ENCODE measurements at places on chromosomes 1 and 21. TPM values are rescaled to one million over a fixed set of nuclear protein-coding genes. Genes with fewer than 3 reads are reported as not detected.
A peak's percentile ranks its signal among the peaks of the same experiment; 100 is the strongest.

GRCh38 chr21:39633770-39634181 is 21.0 kb downstream of the B3GALT5 start:
- H3K4me3 ChIP-seq: no peak overlapping the region
- no peak overlapping the region for H3K27ac ChIP-seq
- no peak for DNase-seq
- H3K36me3 ChIP-seq: no peaks in the 10 kb centered on the region

FLG2 gene
- total RNA-seq: not detected

DNA sequence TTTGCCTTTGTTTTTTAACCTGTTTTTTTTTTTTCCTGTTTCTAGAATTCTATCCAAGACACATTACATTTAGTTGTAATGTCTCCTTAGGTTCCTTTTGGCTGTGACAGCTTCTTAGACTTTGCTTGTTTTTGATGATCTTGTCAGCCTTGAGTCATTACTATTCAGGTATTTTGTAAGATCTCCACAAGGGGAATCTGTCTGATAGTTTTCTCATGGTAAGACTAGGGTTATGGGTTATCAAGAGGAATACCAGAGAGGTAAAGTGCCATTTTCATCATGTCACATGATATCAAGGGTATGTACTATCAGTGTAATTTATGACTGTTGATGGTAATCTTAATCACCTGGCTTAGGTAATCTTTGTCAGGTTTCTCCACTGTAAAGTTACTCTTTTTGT is 99.1 kb upstream of the GFI1 start:
- no peaks in the 10 kb centered on the region for H3K4me1 ChIP-seq
- no peak for DNase-seq
- H3K36me3 ChIP-seq: peaks cover 12% of the 10 kb centered on the region
- H3K27ac ChIP-seq: no peak overlapping the region
- H3K4me3 ChIP-seq: no peak overlapping the region

DNA sequence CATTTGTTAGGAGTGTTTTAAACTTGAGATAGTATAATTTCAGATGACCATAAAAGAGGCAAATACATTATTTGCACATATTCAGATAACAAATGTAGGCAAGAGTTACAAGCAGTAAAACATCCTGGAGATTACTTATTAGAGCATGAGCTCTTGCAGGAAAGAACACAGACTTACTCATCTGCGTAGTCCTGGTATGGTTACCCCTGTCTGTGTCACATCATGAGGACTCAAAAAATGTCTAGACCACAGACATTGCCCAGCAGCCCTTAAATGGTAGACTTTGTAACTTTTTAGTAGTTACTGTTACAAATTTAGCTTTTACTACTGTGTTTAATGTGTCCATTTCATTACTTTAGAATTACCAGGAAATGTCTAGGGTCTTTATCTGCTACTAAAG is 12.8 kb downstream of the CACHD1 start:
- DNase-seq: no peak
- no peaks in the 10 kb centered on the region for H3K36me3 ChIP-seq
- H3K27me3 ChIP-seq: no peaks in the 10 kb centered on the region
- H3K27ac ChIP-seq: no peak overlapping the region
- H3K4me1 ChIP-seq: no peaks in the 10 kb centered on the region

S100A1 gene
- total RNA-seq: 35.4 TPM

ARHGAP30 gene
- total RNA-seq: not detected

GABRD gene
- total RNA-seq: 2.5 TPM

GRCh38 chr1:93442008-93442666 is 5.8 kb upstream of the FNBP1L start:
- H3K4me1 ChIP-seq: peaks cover 2% of the 10 kb centered on the region
- H3K4me3 ChIP-seq: no peak overlapping the region
- H3K36me3 ChIP-seq: no peaks in the 10 kb centered on the region
- no peak for DNase-seq

GRCh38 chr1:214044438-214045214 is 56.9 kb downstream of the PROX1 start:
- H3K36me3 ChIP-seq: peaks cover 14% of the 10 kb centered on the region
- no peak overlapping the region for H3K27ac ChIP-seq
- no peak overlapping the region for H3K4me3 ChIP-seq

RGS2 gene
- total RNA-seq: 33.5 TPM

GRCh38 chr21:35014302-35015041 is 34.6 kb downstream of the RUNX1 start:
- H3K4me1 ChIP-seq: peaks cover 3% of the 10 kb centered on the region
- no peak for DNase-seq
- no peaks in the 10 kb centered on the region for H3K36me3 ChIP-seq

VHLL gene
- total RNA-seq: not detected

GRCh38 chr1:36645867-36646266 is 163.2 kb upstream of the CSF3R start:
- H3K4me1 ChIP-seq: peaks cover 8% of the 10 kb centered on the region
- peaks cover 2% of the 10 kb centered on the region for H3K27me3 ChIP-seq
- DNase-seq: no peak
- no peak overlapping the region for H3K27ac ChIP-seq
- no peaks in the 10 kb centered on the region for H3K36me3 ChIP-seq

DNA sequence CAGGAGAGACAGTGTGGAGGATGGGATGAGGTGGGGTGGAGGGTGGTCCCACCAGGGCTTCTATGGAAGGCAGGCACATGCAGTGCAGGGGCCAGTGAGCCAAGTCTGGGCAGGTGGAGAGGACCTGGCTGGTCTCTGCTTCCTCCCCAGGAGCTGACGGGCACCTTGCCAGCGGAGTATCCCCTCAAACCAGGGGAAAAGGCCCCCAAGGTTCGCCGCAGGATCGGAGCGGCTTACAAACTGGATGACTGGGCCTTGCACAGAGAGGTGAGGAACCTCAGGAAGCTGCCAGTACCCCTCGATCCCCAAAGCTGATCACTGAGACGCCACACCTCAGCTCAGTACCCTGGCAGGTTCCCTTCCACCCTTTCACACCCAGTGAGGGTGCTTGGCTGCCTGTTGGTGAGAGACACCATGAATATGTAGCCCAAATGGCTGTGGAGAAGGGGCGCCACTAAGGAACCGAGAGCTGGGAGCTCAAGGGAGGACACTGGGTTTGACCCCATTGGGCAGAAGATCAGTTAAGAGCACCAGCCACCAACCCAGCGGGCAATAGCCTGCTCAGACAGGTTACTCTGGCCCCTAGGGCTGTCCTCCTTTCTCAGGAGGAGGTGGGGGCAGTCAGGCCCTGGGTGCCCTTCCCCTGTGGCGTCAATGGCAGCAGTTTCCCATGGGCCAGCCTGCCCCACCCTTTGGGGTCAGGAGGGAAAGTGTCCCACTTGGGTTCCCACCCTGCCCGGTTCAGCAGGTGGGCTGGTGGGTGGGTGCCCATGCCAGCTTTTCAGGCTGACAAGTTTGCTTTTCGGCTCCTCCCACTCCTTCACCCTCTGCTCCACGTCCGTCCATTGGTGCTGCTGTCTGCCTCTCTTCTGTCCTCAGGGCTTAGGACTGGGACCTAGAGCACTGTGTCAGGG is 5.5 kb downstream of the INAVA start:
- no peak overlapping the region for H3K27ac ChIP-seq
- no peaks in the 10 kb centered on the region for H3K27me3 ChIP-seq
- no peak for DNase-seq
- H3K4me3 ChIP-seq: no peak overlapping the region

DNA sequence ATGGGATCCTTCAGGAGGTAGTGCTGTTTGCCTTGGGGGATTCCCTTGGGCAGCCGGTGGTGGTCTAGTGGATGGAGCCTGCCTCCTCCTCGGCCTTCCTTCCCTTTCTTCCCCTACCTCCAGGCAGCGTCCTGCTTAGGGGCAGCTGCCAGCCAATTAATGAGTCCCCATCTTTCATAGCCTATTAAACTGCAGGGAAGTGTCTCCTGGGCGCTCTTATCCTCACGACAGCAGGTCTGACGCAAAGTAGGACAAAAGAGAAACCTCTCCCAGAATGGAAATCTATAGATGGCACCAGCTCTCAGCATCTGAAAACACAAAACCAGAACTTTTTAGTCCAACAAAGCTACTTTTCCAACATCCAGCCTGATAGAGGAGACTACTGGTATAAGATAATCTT is 69.3 kb downstream of the ELAVL4 start:
- H3K4me3 ChIP-seq: no peak overlapping the region
- DNase-seq: no peak
- H3K27ac ChIP-seq: peak overlapping the region; percentile 68
- peaks cover 64% of the 10 kb centered on the region for H3K4me1 ChIP-seq

DNA sequence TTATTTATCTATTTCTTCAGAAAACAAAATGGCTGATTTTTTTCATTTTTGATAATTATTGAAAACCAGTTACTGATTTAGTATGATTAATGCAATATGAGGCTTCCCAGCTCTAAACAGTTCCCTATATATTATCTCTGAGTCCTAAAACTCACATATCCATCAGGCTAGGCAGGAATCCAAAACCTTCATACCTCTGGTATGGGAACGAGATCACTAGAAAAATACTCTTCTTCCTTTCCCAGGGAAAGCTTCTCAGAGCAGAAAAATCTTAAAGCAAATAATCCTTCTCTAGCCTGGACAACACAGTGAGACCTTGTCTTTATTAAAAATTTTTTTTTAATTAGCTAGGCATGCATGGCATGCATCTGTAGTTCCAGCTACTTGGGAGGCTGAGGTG is 42.5 kb downstream of the KDM5B start:
- no peak overlapping the region for H3K4me3 ChIP-seq
- no peak for DNase-seq
- H3K27ac ChIP-seq: no peak overlapping the region
- peaks cover 5% of the 10 kb centered on the region for H3K27me3 ChIP-seq
- peaks cover 8% of the 10 kb centered on the region for H3K4me1 ChIP-seq

DNA sequence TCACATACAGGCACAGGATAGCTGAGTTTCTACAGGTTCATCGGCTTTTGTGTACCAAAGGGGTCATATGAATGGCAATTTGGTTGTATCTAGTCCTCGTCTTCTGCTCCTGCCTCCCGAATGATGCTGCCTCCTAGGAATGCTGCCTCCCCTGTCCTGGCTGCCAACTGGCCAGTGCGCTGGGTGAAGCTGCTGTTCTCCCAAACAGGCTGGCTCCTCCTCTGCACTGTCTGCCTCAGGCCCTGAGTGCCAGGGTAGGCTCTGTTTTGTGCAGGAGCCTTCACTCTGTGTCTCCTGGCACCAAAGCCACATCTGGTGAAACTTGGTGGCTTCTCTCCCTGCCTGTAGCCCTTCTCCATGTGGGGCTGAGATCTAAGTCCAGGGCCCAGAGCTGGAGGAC is 60.3 kb downstream of the RHOU start:
- no peak overlapping the region for H3K4me3 ChIP-seq
- no peak overlapping the region for H3K27ac ChIP-seq
- peaks cover 7% of the 10 kb centered on the region for H3K27me3 ChIP-seq
- no peaks in the 10 kb centered on the region for H3K36me3 ChIP-seq
- H3K4me1 ChIP-seq: peaks cover 7% of the 10 kb centered on the region
